Spleen (tissue), 13 donors: ENCODE measurements at places on chromosomes 7 and 10.

- H3K4me1 ChIP-seq, result peaks cover 100% of the 10 kb centered on the region
- no peak overlapping the region for H3K4me3 ChIP-seq
- DNase-seq, result no peak
- H3K36me3 ChIP-seq, result peaks cover 63% of the 10 kb centered on the region
These were observed 31.5 kb upstream of the SH2D4B start for GRCh38 chr10:80506189-80506575.

GRCh38 chr7:38428041-38428440, 154.6 kb upstream of the TARP start:
- H3K27ac ChIP-seq, result no peak overlapping the region
- no peaks in the 10 kb centered on the region for H3K36me3 ChIP-seq
- H3K4me3 ChIP-seq, result no peak overlapping the region

DNA sequence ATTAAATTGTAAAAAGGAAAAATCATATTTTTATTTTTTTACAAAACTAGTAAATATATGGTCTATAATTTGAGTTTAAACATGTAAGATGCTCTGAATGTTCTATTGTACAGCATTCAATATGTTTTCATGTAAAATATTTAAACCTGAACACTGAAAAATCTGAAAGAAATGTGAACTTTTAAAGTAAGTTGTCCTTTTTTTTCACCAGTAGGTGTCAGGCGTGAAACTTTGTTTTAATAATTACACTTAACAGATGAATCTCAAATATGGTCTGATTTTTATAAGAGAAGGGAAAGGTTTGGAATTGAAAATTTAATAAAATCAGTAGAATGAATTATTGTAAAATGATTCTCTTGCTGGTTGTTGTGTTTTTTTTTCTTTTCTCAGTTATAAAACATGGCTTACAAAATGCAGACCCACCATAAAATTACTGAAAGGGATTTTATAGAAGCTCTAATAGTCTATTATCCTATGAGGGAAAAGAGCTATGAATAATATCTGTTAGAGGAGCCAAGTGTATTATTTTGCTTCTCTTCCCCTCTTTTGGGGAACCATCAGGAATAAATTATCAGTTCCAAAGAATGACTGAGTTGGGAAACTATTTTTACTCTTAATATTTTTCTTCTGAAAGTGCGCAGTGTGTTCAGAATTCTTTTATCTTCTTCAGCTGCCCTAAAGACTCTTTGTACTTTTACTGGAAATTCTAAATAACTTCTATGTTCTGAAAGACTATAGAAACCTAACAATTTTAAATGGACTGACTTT, 217.7 kb upstream of the FZD1 start:
- H3K4me3 ChIP-seq, result no peak overlapping the region
- no peaks in the 10 kb centered on the region for H3K4me1 ChIP-seq
- H3K27me3 ChIP-seq, result no peaks in the 10 kb centered on the region
- DNase-seq, result no peak
- no peak overlapping the region for H3K27ac ChIP-seq

DNA sequence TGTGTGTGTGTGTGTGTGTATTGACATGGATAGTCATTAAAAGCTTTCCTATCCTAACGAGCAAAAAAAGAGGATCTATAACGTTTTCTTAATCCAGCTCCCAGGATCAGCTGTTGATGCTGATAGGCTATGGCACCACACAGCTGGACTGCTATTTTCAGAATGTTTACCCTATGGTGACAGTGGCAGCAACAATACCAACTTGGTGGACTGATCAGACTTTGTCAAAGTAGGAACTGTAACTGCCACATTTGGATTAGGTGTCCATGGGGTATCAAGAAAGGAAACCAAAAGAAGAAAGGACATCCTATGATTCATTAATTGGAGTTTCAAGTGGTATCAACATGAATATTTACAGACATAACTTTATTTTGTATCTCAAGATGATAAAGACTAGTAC, 2.7 kb upstream of the CLEC5A start:
- DNase-seq, result no peak
- H3K27me3 ChIP-seq, result no peaks in the 10 kb centered on the region
- H3K4me3 ChIP-seq, result no peak overlapping the region
- H3K4me1 ChIP-seq, result no peaks in the 10 kb centered on the region
